GM04503 (cell line): ENCODE measurements at places on chromosomes 5 and 9.

DNA sequence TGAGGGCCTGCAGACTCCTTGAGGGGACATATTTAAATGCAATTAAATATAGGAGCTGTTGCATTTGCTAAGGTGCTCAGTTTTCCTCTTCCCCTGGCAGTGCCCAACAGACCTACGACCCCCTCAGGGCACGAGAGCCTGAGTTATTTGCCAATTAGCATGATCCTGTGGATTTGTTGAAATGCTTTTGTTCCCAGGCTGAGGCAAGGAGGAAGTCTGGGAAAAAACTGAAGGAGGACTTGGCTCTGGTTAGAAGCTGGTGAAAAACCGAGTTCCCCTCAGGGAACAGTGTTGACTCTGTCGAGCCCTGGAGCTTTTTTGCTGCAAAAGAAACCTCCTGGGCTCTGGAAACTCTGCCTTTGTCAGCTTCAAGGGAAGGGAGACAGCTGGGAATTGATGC is 103.6 kb upstream of the SHB start:
- DNase-seq: no peak

GRCh38 chr5:33049298-33049697 is 338.2 kb downstream of the NPR3 start:
- DNase-seq: no peak

GRCh38 chr5:1516615-1517601 is 6.9 kb downstream of the LPCAT1 start:
- peak; percentile 69 for DNase-seq

- no peak for DNase-seq
Observed at GRCh38 chr5:132873119-132873929, at the start of gene LEAP2. Gene LEAP2 (plus strand): TSS chr5:132873668. CDS start chr5:132873695, 27 bp downstream.

- no peak for DNase-seq
Observed at GRCh38 chr9:6552033-6552432, 93.5 kb downstream of the GLDC start.

- DNase-seq: no peak
Observed at GRCh38 chr5:6543830-6544560, 88.8 kb downstream of the NSUN2 start.

DNA sequence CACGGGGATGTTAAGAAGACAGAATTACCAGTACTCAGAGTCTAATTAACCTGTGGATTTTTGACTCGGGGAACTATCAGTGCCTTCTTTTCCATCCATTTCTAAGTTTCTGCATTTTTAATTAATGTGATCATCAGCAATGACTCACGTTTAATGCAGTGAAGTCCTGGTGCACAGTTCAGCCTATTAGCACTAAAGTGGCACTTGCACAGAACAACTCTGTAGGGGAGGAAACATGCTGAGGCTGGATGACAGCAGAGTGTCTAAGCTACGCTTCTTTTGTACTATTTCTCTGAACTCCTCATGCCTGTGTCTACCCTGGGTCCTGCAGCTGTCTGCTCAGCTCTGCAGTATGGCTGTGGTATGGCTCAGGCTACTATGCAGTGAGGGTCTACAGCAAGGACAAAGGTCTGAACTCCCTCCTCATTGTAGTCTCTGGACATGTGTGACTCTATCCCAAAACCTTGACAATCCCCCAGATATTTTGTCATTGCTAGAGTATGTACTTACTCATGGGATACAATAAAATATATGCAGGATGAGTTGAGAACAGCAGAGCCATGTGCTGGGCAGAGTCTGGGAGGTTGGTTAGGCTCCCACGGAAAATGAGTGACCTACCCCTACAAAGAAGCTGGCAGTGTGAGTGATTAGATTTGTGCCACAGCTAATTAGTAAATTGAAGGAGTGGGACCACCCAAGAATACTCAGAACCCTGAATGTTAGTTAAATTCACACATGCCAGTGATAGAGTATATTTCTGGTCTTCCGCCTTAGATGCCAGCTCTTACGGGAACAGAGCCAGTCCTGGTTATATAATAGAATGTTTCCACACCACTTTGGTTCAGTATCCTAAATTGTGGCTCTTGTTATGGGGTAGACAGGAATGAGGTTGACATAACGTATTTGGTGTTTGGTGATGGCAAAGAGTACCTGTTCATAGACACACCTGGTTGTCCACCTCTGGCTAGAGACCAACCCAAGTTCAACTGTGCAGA is 148.0 kb downstream of the GHR start:
- DNase-seq: no peak

GRCh38 chr9:130815242-130815808 is 19.7 kb upstream of the ABL1 start:
- no peak for DNase-seq
